Brain (organoid and tissue), 16 donors: ENCODE measurements at places on chromosomes 3 and 15. TPM values are rescaled to one million over a fixed set of nuclear protein-coding genes. Genes with fewer than 3 reads are reported as not detected.

DNA sequence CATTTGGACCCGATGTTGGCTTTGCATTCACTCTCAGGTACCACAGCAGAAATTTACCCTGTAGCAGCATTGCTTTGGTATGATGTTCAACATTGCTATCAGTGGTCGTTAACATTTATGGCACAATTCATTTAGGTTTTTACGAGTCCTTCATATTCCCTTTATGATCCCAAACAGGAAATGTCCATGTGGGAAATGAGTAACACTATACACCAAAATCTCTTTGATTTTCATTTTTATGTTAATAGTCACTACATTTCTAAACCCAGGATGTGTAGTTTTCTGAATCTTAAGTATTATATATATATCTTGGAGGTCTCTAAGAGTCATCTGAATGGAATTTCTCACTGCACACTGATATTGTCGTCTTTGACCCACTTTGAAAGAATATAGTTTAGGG, 78.5 kb upstream of the RBMS3 start:
- no peak for DNase-seq

GRCh38 chr15:39987821-39988220, 51.2 kb downstream of the SRP14 start:
- no peak for DNase-seq

- peak; percentile 98 for DNase-seq
These were observed 215.6 kb upstream of the RBMS3 start for GRCh38 chr3:29065211-29065785.

GRCh38 chr3:140068494-140069017, 133.6 kb downstream of the CLSTN2 start:
- no peak for DNase-seq

GRCh38 chr15:66261056-66261455, 7.5 kb upstream of the MEGF11 start:
- no peak for DNase-seq

DNA sequence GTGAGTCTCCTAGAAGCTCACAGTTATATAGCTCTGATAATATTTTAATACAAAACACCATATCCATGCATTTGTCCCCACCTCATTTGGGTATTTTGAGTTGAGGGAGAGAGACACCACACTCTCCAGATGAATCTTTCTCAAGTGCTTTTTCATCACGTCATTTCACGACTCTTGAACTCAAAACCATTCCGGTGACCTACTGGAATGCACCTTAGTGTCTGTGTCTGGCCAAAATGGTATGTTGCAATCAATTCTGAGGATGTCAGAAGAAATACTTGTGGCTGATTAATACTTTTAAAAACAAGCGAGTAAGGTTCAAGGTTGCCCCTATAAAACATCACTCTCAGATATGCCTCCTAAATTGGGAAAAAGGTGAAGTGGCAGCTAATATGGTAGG, 352.6 kb upstream of the ICE2 start:
- DNase-seq: no peak

DNA sequence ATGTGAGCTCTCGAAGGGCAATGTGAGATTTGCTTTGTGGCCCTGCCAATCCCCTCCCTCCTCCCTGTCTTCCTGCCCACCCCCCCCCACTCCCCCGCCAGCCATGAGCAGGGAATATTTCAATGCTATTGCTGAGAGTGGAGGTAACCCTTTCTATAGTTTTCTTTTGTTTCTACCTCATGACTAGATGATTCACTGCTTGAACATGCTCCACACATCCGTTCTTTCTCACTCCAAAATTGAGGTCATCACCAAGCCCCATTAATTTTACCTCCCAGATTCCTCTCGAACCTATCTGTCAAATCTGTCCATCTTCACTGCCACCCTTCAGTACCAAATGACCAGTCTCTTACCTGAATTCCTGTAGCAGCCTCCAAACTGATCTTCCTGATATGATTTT, 12.2 kb downstream of the ZNF774 start:
- DNase-seq: no peak

GRCh38 chr3:113058188-113058587, 67.4 kb downstream of the GTPBP8 start:
- no peak for DNase-seq

- peak; percentile 38 for DNase-seq
These were observed 942 bp downstream of the ELP6 start for GRCh38 chr3:47512416-47513124.

DNA sequence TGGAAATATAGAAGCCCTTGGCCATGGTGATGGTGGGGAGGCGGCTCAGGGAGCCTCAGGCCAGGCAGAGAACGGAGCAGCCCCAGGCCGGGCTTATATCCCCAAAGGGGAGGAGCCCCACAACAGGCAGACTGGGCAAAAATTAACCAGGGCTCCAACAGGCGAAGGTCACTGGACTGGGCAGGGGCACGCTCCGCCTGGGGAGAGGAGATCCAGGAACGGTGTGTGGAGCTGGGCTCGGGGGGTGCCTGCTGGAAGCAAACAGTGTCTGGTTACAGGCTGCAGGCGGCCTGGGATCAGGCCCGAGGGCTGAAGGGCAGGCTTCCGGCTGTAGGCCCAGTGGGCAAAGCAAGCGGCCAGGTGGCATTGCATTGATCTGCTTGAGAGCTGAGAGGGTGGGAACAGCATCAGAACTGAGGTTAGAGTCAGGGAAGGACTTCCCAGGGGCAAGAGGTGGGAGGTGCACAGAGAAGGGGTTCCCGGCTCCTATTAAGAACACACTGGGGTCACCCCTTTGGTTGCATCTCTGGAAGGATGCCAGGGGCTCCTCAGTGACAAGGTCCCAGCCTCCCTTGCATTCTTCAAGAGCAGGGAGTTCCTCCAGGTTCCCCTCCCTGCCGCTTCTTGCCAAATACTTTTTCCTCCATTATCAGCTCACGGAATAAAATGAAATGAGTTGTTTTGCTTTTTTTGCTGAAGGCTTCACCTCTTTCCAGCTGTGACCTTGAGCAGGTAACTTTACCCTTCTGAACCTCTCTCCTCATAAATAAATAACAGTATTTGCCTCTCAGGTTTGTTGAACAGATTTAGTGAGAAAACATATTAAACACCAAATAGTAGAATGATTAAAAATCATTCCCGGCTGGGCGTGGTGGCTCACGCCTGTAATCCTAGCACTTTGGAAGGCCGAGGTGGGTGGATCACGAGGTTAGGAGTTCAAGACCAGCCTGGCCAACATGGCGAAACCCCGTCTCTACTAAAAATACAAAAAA, 7.8 kb downstream of the ANPEP start:
- no peak for DNase-seq

DNA sequence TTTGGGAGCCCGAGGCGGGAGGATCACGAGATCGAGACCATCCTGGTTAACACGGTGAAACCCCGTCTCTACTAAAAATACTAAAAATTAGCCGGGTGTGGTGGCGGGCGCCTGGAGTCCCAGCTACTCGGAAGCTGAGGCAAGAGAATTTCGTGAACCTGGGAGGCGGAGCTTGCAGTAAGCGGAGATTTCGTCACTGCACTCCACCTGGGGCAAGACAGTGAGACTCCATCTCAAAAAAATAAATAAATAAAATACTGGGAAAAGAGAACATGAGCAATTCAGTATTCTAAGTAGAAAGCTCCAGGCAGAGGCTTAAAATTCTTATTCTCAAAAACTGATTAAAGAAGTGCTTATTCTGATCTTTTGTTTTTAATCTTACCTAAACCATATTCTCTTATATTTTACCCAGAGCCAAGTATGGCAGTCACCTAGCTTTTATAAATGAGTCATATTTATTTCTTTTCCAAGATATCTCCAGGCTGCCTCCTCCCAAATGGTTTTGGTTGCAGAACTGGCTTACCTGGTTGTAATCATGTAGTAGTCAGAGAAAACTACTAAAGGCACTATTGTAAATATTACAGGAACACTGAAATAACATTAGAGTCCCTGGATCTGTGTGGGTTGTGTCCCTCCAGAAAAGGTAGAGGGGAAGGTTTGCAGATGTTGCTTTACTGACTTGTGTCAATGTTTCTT, 45.8 kb upstream of the DYNC1LI1 start:
- no peak for DNase-seq

DNA sequence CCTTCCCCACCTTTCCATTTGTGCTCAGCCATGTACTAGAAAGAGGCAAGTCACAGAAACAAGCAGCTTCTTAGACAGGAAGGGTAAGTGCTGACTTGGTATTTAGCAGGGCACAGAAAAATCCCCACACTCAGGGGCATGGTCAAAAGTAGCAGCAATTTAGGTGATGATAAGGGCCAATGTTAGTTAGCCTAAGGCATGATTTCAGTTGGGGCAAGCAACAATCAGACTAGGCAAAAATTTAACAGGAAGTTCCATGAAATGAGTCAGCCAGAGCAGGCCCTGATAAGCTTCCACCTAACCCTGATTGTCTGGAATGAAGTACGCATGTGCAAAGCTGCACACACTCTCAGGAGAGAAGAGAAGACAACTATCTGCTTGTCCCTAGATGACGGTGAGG, 423.4 kb upstream of the UBE2E2 start:
- DNase-seq: no peak

DNA sequence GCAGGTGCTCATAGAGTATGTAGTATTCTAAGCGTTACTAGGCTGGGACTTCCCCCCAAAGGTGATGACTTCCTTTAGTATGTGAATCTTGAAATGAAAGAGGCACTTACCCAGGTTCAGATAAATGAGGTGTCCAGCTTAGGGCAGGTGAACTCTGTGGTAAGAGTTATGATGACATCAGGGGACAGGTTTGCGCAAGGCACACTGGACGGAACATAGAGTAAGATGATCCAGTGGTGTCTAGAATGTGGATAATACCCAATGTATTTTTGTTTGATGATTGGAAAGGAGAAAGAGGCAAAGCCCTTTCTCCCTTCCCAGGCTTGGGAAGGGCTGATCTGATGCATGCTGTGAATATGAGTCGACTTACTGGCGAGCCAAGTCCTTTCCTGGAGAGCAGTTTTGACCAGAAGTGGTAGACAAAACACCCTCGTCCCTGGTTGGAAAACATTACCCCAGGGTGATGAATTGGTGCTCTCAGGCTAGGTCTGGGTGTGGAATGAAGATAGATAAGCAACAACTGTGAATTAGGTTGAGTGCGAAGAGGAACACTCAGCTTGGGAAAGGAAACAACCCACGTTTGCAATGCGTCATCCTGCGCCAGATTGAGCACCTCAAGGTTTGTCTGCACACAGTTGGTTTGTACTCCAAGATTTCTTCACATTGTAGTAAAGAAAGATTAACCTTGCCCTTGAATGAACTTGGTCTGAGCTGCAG, 124.2 kb downstream of the GHSR start:
- DNase-seq: no peak

- DNase-seq: no peak
These were observed 111.0 kb downstream of the RFTN1 start for GRCh38 chr3:16402451-16402850.

DNA sequence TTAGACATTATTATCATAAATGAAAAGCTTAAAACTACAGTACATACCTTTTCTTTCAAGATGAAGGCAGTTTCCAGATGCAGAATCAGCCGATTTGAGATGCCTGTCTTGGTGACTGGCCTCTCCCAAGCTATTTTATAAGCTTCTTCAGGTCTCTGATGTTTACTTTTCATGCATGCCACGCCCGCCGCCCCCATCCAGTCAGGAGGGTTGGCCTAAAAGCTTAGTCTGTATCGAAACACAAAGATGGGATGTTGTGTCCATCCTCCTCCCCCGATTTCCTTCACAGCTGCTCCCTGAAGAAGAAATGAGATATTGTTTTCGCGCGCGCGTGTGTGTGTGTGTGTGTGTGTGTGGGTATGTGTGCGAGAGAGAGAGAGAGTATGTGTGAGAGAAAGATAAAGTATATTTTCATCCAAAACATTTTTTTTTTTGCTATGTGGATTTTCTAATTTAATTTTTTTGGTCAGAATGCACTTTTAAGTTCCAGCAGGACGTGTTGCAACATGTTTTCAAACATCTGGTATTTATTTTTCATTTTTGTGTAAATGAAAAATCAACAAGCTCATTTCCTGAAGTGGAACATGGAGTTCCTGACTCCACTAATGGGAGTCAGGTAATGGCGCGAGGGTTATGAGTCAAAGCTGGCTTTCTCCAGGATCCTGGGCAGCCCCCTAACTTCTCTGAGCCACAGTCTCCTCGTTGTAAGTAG, at the start of gene APOD:
Gene APOD, minus strand, starts transcription at position 110 of the 712 bp plus-strand sequence. CDS start 4,479 bp downstream, outside the sequence.
- DNase-seq: peak; percentile 46

SLC9C1 gene
- polyA plus RNA-seq: not detected

ALPK3 gene
- 18.0 TPM for polyA plus RNA-seq

ILDR1 gene
- 1.2 TPM for polyA plus RNA-seq

P2RY14 gene
- polyA plus RNA-seq: 1.4 TPM

TM6SF1 gene
- polyA plus RNA-seq: 2.7 TPM
